Stimulated activated CD8-positive, alpha-beta memory T cell treated with anti-CD3 and anti-CD28 coated beads, Interleukin-4, amount 100 ng/mL, for 1 hour (primary cell): ENCODE measurements at places on chromosomes 5 and 9.

- no peak for DNase-seq
These were observed 1055.9 kb downstream of the NR2F1-AS1 start for GRCh38 chr5:92525131-92525530.

GRCh38 chr5:148759101-148759500 lies 67.3 kb upstream of the ADRB2 start:
- DNase-seq = no peak

GRCh38 chr9:132193227-132194124 lies 31.6 kb downstream of the NTNG2 start:
- DNase-seq = no peak

GRCh38 chr5:141298376-141298775 lies 5.5 kb downstream of the SLC25A2 start:
- DNase-seq = no peak

DNA sequence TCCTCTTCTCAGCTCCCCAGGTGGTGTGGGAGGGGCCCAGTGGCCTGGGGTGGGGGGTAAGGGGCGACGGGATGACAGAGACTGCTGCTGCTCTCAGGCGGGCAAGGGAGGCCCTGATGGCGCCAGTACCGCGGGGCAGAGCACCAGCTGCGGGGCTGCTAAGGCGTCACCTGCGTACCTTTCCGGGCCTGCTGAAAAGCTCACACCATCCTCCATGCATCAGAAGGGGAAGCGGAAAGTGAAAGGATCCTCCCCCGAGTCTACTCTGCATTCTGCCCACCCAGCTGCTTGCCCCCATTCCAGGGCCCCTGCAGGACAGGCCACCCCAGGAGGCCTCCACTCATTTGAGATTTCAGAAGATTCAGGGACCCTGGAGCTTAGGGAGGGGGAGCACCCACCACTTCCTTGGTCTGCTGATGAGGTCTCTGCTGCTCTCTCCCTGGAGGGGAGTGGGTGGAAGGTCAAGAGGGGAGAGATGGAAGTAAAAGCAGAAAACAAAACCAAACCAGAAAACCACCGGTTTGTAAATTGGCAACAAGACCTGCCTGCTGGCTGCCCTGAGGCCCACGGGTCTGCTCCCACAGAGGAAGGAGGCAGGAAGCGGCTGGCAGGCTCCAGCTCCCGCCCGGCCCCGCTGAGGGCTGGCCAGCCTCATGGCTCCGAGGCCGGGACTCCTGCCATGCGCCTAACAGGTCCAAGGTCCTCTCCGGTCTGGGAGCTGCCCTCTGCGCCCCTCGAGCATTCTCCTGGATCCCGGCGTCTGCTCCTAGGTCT lies 33.6 kb downstream of the PRRT1B start:
- DNase-seq = no peak

- no peak for DNase-seq
These were observed 983.0 kb upstream of the PTPRD start for GRCh38 chr9:11595756-11596155.

- DNase-seq = no peak
These were observed 80.5 kb downstream of the DAB2IP start for GRCh38 chr9:121731919-121732318.
